ENCODE measurements at places on chromosomes 7 and 10.

- no peak for DNase-seq
Observed at GRCh38 chr7:50543776-50544442, 21.3 kb downstream of the DDC start.

GRCh38 chr7:49660170-49660783 is 113.2 kb upstream of the VWC2 start:
- DNase-seq = no peak

GRCh38 chr10:132408367-132408781 is 11.4 kb downstream of the PWWP2B start:
- DNase-seq = no peak

GRCh38 chr7:54904130-54904529 is 114.7 kb upstream of the EGFR start:
- no peak for DNase-seq

DNA sequence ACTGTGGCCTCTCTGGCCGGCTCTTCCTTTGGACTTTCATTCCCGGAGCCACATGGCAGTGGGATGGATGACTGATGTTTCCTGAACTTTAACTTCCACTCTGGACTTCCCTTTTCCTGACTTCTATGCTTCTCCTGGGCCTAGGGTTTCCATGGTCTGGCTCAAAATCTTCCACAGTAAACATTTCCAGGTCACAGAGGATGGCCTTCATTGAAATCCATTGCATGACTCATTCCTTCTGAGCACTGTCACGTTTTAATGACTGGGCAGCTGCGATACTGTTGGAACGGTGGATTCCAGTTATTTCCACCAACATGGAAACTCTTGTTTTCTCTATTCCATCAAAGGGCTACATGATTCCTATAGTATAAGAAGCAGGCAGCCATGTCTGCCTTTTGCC is 24.4 kb upstream of the ZNF273 start:
- DNase-seq = no peak

GRCh38 chr7:16889851-16890415 is 8.2 kb upstream of the AGR3 start:
- DNase-seq = no peak

GRCh38 chr7:34603711-34604444 is 54.1 kb upstream of the NPSR1 start:
- DNase-seq = no peak

DNA sequence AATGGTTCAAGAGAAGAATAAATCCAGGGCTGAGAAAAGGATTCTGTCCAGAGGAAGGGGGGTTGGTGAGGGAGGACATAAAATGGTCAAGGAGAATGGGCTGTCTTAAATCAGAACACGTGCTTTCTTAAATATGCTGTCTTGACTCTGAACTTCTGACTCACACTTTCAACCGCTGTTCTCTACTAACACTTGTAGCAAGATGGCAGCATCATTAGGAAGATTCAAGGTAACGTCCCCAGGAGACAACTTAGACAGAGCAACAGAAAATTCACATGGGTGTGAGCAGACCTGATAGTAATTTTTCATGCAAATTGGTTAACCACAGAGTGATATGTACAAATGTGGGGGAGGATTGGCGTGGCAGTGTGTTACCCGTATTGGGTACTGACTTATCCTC is 126.8 kb upstream of the GALNT17 start:
- DNase-seq = no peak

- no peak for DNase-seq
Observed at GRCh38 chr7:28155964-28156363, 24.6 kb downstream of the JAZF1 start.

- no peak for DNase-seq
Observed at GRCh38 chr10:79948976-79949722, at the start of gene SFTPD. Gene SFTPD, minus strand, starts transcription at chr10:79949105. Its CDS starts 2,446 bp downstream, at chr10:79946659.

DNA sequence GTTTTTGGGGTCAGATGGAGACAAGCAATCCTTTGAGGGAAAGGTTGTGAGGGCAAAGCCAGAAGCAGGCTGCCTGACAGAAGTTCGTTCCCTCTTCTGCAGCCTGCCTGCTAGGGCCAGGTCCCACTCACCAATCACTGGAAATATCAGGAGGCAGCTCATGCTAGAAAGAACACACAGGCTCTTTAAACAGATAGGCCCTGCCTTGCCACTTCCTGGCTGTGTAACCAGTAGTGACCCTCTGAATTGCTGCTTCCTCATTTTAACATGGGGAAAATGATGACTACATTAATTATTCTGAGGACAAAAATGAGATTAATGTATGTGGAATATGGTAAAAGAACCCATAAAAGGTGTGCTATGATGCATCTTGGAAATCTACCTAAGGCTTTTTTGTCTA is 50.5 kb upstream of the MRLN start:
- DNase-seq = no peak

DNA sequence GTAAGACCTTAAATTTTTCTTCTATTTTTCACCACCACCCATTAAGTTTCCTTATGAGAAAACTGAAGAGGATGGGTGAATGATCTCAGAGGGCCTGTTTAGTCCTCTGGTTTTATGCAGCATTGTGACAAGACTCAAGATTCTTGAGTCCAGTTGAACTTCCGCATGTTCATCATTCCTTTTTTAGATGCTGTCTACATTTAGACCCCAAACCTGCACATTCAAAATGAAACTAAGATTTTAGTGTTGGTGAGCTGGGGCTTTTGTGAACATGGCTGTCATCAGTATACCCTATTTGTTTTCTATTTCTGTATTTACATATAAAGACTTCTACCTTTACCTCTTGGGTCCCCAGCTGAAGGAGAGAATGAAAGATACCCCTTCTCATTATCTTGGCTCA is 31.1 kb downstream of the NET1 start:
- DNase-seq = peak; percentile 80

- DNase-seq = no peak
Observed at GRCh38 chr7:29017713-29018112, 59.6 kb upstream of the TRIL start.

- DNase-seq = no peak
Observed at GRCh38 chr10:6579183-6579903, 733 bp downstream of the PRKCQ start.

- no peak for DNase-seq
Observed at GRCh38 chr7:136637813-136638212, 230.6 kb upstream of the CHRM2 start.

DNA sequence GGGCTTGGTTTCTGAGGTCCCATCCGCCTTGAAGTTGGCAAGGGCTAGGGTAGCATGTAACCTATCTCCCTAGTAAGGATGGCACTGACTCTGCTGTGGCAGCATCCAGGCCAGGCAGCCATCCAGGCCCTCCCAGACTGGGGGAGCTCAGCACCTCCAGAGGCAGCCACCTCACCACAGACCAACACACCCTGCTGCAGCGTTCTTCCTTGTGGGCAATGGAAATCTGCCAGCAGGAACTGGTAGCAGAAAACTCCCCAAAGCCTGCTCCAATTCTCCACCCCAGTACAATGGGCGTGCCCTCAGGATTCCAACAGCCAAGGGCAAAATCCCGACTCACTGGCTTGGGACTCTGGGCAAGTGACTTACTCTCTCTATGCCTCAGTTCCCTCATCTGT is 27.5 kb downstream of the DLG5 start:
- no peak for DNase-seq

DNA sequence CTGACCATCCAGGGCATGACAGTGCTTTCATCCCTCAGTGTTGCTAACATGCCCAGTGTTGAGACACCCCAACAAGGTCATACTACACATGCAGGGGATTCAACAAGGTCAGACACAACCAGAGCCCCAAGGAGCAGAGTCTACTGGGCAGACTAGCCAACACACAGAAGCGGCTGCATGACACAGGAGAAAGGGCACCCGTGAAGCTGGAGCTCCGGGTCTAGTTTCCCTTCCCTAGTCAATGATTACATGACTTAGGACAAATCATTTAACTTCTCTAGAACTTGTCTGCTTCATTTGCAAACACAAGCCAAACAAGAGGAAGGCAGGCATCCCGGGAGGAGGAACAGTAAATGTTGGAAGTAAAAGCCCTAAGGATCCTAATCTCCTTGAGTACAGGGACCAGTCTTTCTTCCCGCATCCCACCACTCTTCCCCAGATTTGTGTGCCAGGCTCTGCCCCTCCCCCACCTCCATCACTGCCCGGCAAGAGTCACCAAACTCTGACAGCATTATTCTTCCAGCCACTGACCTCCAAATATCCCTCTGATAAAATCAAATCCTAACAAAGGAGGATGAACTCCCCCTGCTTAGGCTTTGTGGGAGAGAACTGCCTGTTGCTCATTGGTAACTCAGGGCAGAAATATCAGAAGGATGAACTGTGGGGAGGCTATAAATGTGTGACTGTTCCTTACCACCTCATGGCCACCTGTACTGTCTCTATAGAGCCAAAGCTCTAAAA is 104.3 kb downstream of the KCNMA1 start:
- no peak for DNase-seq

- no peak for DNase-seq
Observed at GRCh38 chr10:13983035-13983434, 347.7 kb downstream of the FRMD4A start.

DNA sequence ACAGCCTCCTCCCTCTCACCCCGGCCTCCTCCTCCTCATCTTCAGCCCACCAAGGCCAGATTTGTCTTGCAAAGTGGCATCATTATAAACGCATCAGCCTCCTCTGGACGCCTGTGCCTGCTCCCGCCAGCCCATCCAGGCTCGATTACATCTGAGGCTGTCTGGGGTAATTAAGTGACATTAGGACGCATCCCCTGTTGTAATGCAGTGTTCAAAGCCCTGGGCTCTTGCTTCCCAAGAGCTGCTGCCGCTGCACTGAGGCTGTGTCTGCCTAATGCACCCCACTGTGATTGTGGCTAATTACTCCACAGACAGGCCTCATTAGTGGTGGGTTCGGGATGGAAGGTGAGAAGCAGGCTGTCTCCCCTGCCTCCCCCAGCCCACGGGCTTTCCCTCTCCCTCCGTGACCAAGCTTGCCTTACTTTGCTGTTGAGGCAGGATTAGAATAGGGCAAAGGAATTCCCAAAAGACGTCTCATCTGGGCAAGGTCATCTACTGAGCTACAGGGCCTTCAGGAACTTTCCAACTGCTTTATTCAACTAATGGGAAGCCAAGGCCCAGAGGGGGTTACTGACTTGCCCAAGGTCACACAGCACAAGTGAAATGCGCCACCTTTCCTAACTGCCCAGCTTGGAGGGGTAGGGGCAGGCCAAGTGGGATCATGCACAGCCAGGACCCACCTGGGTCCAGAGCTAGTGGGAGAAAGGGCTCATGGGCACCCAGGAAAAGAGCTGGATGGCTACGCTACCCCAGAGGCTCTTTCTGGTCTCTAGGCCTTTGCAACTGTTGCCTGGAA is 66.2 kb upstream of the PCBD1 start:
- DNase-seq = no peak

- no peak for DNase-seq
Observed at GRCh38 chr10:117621795-117622420, 79.4 kb downstream of the EMX2 start.

DNA sequence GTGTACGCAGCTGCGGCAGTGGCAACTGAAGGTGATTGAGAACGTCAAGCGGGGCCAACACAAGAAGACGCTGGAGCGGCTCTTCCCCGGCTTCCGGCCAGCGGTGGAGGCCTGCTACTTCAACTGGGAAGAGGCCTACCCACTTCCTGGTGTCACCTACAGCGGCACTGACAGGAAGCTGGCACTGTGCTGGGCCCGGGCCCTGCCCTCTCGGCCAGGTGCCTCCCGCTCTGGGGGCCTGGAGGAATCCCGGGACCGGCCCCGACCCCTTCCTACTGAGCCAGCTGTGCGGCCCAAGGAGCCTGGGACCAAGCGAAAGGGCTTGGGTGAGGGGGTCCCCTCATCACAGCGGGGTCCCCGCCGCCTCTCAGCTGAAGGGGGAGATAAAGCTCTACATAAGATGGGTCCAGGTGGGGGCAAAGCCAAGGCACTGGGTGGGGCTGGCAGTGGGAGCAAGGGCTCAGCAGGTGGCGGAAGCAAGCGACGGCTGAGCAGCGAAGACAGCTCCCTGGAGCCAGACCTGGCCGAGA is 6.5 kb downstream of the ZSWIM8 start:
- DNase-seq = no peak

GRCh38 chr10:123665491-123666286 is 466 bp upstream of the GPR26 start:
- DNase-seq = peak; percentile 37

DNA sequence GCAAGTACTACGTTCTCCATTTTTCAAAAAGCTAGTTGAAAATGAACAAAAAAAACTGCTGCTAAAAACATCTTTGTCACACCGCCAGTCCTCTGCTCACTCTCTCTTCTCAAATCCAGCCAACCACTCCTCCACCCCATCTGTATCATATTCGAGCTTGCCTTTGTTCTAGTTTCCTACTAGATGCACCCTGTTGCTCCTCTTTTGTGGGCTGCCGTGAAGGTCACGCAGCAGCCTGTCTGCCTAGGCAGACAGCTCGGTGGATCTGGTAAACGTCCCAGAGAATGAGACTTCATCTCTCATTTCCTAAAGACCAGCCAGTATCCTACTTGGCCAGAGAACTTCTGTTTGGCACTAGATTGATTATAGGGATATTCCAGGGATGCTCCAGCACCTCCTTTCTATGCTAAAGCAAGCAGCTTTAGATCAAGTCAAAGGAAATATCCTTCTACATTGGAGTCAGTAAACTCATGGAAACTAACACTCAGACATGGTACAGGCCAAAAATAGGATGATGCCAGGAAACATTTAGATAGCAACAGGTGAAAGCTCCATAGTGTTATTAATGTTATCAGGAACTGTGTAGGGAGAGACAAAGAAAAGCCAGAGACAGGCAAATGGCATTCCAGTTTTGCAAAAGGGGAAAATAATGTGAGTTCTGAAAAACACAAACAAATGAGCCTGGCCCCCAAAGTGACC is 8.7 kb upstream of the PLXNA4 start:
- no peak for DNase-seq
